ENCODE measurements at places on chromosomes 16 and 17.

DNA sequence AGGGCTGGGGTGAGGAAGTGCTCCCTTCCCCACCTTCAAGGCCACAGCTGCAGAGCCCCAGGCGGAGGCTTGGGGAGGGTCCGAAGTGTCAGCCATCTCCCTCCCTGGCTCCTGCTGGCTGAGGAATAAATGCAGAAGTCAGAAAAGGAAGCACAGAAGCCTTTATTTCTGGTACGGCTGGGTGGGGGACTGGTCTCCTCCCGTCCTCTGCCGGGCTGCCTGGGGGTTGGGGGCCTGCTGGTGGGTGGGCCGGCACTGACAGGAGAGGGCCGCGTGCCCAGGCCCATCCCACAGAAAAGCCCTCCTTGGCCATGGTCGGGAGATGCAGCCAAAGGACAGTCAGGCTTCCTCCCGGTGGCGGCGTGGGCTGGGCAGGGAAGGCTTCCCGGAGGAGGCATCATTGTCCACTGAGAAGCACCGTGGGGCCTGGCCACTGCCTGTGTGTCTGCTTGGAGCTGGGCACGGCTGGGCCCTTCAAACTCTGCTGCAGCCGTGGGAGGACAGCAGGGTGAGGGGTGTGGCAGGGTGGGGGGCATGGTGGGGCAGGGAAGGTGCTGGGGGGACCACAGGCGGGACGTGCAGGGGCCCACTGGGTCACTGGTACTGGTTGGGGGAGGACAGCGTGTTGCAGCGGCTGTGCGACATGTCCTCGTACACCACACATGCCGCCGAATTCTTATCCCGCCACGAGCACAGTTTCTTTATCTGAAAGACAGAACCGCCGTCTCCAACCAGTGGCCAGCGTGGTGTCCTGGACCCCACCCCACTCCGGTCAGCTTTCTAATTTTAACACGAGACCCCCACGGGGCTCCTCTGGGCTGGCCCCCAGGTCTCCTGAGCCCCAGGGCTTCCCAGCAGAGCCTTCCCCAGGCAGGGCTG, 2.4 kb downstream of the CD7 start:
- DNase-seq: no peak

DNA sequence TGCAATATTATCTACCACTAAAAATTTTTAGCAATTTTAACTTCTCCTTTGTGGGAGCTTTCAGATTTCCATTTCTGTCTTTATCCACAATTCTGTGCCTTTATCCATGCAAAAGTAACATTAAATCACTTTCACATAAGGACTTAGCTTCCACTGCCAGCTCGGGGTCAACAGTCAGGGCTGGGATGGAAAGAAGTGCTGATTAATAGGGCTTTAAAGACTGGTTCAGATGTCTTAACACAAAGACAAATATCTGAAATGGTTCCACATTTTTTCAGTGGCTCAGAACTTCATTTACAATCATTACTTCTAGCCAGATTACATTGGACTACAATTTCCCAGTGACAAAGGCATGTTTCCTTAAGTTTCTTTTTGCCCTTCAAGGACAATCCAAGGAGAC, 191.8 kb upstream of the CPHXL start:
- no peak for DNase-seq

- DNase-seq: no peak
These were observed 7.5 kb downstream of the NFE2L1 start for GRCh38 chr17:48055531-48056245.

- DNase-seq: no peak
These were observed 161.3 kb downstream of the AATF start for GRCh38 chr17:37109731-37110710.

DNA sequence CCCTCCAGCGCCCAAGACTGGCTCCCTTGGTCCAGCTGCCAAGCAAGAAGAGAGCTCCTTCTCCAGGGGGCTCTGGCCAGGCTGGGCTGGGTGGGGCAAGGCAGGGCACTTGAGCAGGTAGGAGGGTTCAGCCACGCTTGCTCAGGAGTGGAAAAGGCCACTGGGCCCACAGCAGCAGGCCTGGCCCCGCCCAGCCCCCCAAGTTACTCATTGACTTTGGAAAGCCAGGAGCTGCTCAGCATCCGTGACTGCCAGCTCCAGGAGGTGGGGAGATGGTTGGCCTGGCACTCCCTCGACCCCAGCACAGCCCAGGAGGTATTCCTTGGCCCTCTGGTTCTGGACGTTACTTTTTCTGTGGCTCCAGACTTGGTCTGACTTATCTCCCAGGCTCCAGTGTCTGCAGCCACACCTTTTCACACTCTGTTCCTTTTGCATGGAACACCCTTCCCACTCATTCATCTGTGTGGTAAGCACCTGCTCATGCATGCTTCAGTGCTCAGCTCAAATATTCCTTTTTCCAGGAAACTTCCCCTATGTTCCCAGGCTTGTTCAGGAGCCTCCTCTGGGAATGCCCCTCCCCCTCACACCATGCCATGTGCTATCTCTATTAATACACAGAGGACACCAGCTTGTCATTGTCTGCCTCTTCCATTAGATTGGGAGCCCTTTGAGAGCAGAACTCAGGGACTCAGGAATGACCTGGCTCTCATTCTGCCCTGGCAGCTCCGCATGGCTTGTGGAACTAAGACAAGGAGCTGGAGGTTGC, at the start of gene CDH16:
TSS of gene CDH16 (minus strand) at position 83 of the 766 bp plus-strand sequence. CDS start 820 bp downstream, outside the sequence.
- DNase-seq: no peak

GRCh38 chr17:31487648-31488263, 96.3 kb downstream of the RAB11FIP4 start:
- peak; percentile 38 for DNase-seq

DNA sequence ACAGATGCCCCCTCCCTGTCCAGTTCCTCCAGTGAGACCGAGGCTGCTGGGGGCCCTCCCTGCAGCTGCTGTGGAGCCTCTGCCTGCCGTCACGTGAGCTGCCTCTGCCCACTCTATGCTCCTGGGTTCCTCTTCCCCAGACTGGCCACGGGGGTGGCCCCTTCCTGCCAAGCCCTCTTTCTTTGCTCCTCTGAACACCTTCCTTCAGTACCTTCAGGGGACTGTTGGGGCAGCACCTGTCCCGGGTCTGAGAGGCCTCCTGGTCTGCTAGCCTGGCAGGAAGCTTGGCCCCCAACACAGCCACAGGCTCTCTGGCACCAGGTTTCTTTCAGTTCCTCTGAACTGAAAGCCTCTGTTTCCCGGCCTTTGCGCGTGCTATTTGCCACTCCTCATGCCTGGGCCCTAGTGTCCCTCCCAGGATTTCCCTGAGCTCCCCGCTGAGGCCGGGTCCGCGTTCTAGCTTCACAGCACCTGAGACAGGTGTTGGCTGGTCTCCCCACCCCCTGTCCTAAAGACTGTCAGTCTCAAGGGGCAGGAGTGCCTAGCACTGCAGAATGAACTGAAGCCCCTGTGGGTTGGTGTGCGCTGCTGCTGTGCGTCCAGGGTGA, 6.6 kb upstream of the ATP6V0C start:
- DNase-seq: no peak

DNA sequence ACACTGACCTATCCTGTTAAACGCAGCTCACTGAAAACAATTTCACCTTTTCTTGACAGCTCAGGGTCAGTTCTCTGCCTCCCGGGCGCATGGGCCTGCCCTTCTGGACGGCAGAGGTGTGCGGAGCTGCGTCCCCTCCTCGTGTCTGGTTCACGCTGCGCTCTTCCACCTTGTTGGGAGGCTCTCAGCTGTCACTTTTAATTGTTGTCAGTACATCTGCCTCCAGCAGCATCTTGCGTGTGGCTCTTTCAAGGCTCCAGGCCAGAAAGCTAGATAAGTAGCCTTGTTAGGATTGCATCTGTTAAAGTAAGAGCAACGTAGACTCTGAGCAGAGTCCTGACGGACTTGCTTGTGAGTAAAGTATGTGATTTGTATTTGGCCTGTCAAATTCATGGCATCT, 59.4 kb downstream of the MGAT5B start:
- DNase-seq: no peak

DNA sequence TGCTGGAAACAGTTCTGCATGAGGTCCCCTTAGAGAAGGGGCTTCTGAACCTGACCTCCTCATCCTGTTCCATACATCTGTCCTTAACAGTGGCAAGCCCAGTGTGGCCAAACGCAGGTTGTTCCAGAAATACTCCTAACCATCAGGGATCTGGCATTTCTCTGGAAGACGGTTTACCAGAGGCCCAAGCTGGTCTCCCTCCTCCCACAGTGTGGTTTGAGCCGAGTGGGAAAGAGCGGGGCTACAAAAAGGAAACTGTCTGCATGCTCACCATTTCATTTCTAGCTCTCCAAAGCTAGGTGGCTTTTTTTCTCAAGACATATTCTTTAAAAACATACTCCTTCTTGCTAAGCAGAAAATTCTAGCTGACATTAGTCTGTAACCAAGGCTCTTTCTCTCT, 6.0 kb downstream of the MXRA7 start:
- DNase-seq: no peak
